Hypothalamus (tissue), 51 donors: ENCODE measurements at places on chromosomes 3 and 15.

GRCh38 chr3:14203521-14204079 lies 25.0 kb downstream of the LSM3 start:
- peak; percentile 18 for DNase-seq

GRCh38 chr3:46714728-46715506 lies 2.8 kb downstream of the PRSS50 start:
- DNase-seq, result no peak

GRCh38 chr3:88440701-88441100 lies 290.9 kb downstream of the C3orf38 start:
- DNase-seq, result no peak

GRCh38 chr3:112013058-112013783 lies 14.5 kb downstream of the TAGLN3 start:
- DNase-seq, result peak; percentile 81

DNA sequence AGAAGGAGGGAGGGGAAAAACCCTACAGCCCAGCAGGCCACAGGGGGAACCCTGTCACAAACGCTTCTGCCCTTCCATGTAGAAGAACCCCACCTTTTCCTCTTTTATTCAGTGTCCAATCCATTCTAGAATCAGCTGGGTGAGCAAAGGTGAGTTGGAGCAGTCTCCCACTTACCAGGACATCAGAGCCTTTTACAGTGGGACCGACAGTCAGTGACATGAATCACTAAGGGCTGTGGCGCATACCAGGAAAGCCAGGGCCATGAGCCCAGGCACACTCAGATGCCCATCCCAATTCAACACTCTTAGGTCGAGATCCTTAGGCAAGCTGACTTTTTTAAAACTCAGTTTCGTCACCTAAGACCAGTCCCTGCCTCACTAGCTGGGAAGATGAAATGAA lies 146.1 kb downstream of the AQP9 start:
- DNase-seq, result no peak
